Frontal cortex (tissue), 4 donors: ENCODE measurements at places on chromosomes 3 and 15. TPM values are rescaled to one million over a fixed set of nuclear protein-coding genes. Genes with fewer than 3 reads are reported as not detected.
A peak's percentile ranks its signal among the peaks of the same experiment; 100 is the strongest.

DNA sequence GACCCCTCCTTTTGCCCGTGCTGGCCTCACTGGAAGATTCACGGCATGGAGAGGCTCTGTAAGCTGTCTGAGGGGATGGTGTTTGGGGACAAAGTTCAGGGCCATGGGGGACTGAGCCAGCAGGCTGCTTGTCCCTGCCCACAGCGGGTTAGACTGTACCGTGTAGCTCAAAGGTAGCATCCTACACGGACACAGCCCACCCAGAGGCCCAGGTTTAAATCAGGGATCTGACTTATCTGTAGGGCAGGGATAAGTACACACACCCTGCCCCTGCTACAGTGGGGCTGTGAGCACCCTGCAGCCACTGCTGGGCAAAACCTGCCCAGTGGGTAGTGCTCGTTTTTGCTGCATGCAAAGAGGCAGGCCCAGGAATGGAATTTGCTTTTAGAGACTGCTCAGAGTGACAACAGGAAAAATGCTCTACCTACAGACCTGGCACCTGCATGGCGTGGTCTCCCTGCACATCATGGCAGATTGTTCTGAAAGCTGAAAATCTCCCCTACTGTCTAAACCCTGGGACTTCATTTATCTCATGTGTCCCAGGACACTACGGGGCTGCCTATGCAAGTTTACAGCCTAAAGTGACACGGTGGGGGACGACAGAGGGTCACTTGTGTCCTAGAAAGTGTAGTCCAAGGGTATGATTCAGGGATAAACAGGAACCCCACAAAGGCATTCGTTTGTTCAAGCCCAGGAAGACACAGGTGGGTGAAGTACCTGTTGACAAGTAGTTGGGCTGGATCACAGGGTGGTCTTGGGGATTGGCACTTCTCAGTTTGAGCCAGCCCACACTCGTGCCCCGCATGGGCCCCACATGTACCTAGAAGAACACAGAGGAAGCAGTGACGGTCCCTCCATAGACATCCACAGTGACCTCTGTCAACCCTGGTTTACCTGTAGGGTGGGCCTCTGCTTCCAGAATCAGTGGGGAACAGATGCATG, 27.7 kb downstream of the CHDH start:
- DNase-seq, result no peak

- DNase-seq, result no peak
Observed at GRCh38 chr3:5277612-5278236, 90.2 kb downstream of the EDEM1 start.

The RPP25 gene
- total RNA-seq, result 7.3 TPM

The ZNF385D gene
- total RNA-seq, result 17.5 TPM

- no peak for DNase-seq
Observed at GRCh38 chr15:80264031-80264430, 12.0 kb upstream of the CTXND1 start.

DNA sequence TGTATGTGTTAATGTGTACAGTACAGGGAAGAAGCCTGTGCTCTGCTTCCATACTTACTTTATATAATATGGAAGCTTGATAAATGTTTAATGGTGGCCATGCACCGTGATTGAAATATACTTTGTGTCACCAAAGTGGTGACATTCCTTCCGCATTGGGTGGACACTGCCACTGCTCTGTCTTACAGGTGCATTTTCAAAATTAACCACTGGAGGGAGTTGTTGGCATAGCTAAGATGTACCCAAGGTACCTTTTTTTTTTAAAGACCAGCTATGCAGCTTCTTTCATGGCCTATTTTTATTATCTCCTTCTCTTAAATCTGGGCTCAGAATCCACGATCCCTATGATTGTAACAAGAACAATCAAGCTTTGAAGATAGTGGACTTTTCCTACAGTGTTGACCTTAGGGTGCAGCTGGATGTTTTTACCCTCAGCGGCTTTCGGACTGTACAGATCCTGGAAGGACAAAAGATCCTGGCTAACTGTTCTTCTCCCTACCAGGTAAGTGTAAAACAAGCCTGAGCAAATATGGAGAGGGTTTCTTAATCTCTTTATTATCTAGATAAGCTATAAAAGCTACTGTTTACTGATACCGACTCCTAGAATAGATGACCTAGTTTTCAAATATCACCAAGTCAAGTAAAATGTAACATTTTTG, 21.6 kb upstream of the PAK6 start:
- peak; percentile 46 for DNase-seq

- DNase-seq, result no peak
Observed at GRCh38 chr3:65979162-65979561, 59.6 kb downstream of the MAGI1 start.

DNA sequence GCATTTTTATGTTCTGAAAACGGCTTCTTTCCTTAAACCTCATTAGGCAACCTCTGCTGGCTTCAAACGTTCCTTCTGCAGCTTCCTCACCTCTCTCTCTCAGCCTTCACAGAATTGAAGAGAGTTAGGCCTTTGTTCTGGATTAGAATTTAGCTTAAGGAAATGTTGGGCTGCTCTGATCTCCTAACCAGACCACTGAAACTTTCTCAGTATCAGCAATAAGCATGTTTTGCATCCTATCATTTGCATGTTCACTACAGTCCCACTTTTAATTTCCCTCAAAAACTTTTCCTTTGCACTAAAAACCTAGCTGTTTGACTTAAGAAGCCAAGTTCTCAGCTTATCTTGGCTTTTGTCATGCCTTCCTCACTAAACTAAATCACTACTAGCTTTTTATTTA, 49.5 kb downstream of the SMARCC1 start:
- no peak for DNase-seq

The MON1A gene
- 14.7 TPM for total RNA-seq

The FBN1 gene
- total RNA-seq, result 18.8 TPM

- peak; percentile 48 for DNase-seq
Observed at GRCh38 chr3:79018671-79019136, 749.1 kb downstream of the ROBO1 start.

The DIPK2A gene
- total RNA-seq, result 63.6 TPM

DNA sequence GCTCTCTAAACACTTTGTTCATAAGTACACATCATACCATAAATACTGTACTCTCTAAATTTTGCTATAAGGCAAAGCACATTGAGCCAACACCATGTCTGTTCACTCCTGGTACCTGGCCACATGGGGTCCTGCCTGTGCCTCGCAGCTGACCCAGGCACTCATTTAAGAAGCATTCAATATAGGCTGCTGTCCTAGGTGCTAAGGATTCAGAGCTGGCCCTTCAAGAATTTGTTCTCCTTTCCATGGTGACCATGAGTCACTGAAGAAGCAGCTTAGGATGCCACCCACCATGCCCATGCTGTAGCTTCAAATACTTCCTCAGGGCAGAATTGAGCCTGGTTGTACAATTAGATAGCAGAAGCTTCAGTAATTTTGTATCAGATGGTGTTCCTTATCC, 119.2 kb upstream of the ZBED2 start:
- no peak for DNase-seq

DNA sequence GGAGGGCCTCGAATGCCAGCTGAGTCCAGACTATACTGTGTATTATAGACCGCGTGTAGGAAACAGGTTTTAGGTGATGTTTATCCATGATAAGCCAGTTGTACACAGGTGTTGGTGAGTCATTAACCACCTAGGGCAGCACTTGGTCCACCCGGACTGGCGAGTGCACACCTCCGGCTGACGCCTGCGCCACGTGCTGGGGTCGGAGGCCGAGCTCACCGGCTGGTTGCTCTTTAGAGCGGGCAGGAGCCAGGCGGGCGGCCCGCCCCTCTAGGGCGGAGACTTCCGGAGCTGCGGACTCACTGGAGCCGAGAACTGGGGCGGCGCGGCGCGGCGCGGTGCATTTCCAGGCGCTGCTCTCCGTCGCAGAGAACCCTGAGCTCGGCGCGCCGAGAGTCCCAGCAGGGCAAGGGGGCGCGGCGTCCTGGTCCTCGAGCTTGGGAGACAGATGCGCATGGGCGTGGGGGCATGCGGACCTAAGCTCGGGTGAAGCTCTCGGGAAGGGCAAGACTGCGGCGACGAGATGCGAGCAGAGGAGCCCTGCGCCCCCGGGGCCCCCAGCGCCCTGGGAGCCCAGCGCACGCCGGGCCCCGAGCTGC, at the start of gene ESYT3:
TSS of gene ESYT3 (plus strand) at position 341 of the 599 bp plus-strand sequence. CDS start at position 524, 183 bp downstream.
- DNase-seq, result peak; percentile 61

DNA sequence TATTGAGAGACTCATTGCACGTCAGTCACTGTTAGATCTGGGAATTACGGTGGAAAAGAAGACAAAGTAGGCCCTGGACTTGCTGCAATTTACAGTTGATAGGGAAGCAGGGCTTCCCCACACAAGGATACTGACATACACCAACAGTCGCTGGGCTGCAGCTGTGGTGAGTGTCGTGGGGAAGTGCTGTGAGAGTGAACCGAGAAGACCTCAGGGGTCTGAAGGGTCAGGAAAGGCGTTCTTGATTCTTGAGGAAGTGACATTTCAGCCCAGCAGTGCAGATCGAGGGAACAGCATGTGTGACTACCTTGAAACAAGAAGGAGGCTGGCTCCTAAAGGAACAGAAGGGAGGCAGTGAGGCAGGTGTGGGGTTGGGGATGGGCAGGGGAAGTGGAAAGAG, 22.5 kb downstream of the MYZAP start:
- DNase-seq, result no peak

GRCh38 chr3:158532099-158532734, 38.8 kb upstream of the MLF1 start:
- peak; percentile 6 for DNase-seq

The CYFIP1 gene
- total RNA-seq, result 48.9 TPM

The PPM1L gene
- total RNA-seq, result 63.2 TPM

DNA sequence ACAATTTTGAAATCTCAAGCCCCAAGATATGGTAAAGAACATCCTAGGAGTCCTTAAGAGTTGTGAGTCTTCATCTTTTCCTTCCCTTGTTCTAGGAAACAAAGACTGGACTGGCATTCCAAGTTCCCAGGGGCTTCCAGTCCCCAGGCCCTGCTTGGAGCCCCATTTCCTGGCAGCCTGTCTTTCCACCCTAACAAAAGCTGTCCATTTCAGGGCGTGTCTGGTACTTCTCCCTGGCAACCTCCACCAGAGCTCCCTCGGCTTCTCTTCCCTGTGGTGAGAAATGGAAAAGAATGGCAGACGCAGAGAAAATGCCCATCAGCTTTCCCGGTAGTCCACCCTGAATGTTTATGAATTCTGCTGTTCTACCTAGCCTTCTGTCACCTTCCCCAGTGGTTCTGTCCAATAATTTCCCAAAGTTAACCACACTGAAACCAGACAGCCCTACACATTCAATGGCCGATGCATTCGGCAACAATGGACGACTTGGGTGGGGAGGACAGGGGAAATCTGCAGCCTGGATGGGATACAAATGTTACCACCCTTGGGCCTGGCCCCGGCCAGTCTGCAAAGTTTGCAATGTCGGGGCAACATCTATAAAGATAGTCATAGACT, 6.8 kb downstream of the RAB6B start:
- no peak for DNase-seq
